ENCODE measurements at places on chromosomes 12 and 14. TPM values are rescaled to one million over a fixed set of nuclear protein-coding genes. Genes with fewer than 3 reads are reported as not detected.

B4GALNT3 gene
- 8.9 TPM for polyA plus RNA-seq

RASSF3 gene
- polyA plus RNA-seq = 12.5 TPM

KRT80 gene
- polyA plus RNA-seq = 53.9 TPM

METTL1 gene
- polyA plus RNA-seq = 18.8 TPM

Measured in esophagus (tissue), 2 donors.